K562 (cell line): ENCODE measurements at places on chromosomes 13 and 19. TPM values are rescaled to one million over a fixed set of nuclear protein-coding genes. Genes with fewer than 3 reads are reported as not detected.

BCAM gene
- total RNA-seq = 1.3 and 1.9 TPM in 2 replicates

NLRP4 gene
- total RNA-seq = not detected in 2 replicates

ETV2 gene
- 2.9 and 3.7 TPM in 2 replicates for total RNA-seq

GRCh38 chr13:72456486-72456885, 270.9 kb downstream of the MZT1 start:
- no peak overlapping the region for H3K27ac ChIP-seq
- DNase-seq = no peak
- H3K4me3 ChIP-seq = no peak overlapping the region
- no peaks in the 10 kb centered on the region for H3K4me1 ChIP-seq
- H3K36me3 ChIP-seq = no peaks in the 10 kb centered on the region

DNA sequence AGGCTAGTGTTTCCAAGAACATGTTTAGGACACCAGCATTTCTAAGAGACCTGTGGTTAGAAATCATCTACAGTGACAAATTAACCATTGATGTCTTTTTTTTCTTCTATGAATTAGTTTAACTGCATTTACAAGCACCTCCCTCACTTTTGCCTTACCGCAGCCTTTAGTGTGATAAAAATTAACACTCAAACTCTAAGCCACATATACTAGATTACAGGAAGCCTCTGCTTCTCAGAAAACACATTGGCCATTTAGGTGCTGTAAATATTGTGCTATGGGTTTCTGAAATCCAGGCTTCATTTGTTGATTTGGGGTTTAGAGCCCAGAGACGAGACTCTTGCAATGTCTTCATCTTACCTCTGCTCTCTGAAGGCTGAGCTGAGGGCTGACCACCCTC, 34.6 kb upstream of the OLFM4 start:
- H3K36me3 ChIP-seq = no peaks in the 10 kb centered on the region
- no peak overlapping the region for H3K4me3 ChIP-seq
- no peak overlapping the region for H3K27ac ChIP-seq
- no peak for DNase-seq
